NCI-H187 treated with DMSO at 0.1 percent for 48 hours (cell line): ENCODE measurements at places on chromosomes 5 and 9.
A peak's percentile ranks its signal among the peaks of the same experiment; 100 is the strongest.

DNA sequence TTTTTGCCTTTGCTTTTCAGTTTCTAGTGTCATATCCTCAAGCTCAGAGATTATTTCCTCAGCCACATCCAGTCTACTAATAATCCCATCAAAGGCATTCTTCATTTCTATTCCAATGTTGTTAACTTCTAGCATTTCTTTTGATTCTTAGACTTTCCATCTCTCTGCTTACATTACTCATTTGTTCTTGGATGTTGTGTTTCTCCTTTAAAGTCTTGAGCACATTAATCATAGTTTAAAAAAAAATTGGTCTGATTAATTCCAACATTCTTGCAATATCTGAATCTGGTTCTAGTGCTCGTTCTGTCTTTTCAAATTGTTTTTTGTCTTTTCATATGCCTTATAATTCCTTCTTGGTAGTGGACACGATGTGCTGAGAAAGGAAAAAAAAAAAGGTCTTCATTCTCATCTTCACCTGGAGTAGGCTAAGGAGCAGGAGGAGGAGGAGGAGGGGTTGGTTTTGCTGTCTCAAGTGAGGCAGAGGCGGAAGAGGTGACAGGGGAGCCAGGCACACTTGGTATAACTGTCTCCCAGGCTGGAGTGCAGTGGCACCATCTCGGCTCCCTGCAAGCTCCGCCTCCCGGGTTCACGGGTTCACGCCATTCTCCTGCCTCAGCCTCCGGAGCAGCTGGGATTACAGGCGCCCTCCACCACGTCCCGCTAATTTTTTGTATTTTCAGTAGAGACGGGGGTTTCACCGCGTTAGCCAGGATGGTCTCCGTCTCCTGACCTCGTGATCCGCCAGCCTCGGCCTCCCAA is 16.3 kb downstream of the PRXL2C start:
- no peak for DNase-seq

- no peak for DNase-seq
Observed at GRCh38 chr9:13109781-13110180, 169.7 kb downstream of the MPDZ start.

- no peak for DNase-seq
Observed at GRCh38 chr9:20561531-20561930, 60.8 kb downstream of the MLLT3 start.

GRCh38 chr5:96661855-96662724 is at the start of gene CAST:
Gene CAST, plus strand, starts transcription at chr5:96662376. Its CDS starts 47 bp downstream, at chr5:96662423.
- DNase-seq, result no peak

DNA sequence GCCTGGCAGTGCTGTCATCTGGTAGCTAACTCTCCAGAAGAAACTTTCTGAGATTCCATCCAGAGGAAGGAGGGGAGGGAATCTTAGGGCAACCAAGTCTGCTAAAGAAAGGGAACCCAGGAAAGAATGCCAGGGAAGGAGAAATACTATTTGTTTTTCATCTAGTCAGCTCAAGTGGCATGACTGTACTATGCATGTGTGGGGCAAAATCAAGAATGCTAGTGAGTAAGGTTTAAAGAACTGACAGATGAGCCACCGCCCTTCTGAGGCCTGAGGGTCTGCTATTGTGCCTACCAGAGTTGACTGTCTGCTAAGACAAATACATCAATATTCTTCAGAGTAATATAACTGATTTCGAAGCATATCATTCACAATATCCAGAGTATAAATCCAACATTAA is 204.2 kb downstream of the SLC12A2 start:
- DNase-seq, result no peak

DNA sequence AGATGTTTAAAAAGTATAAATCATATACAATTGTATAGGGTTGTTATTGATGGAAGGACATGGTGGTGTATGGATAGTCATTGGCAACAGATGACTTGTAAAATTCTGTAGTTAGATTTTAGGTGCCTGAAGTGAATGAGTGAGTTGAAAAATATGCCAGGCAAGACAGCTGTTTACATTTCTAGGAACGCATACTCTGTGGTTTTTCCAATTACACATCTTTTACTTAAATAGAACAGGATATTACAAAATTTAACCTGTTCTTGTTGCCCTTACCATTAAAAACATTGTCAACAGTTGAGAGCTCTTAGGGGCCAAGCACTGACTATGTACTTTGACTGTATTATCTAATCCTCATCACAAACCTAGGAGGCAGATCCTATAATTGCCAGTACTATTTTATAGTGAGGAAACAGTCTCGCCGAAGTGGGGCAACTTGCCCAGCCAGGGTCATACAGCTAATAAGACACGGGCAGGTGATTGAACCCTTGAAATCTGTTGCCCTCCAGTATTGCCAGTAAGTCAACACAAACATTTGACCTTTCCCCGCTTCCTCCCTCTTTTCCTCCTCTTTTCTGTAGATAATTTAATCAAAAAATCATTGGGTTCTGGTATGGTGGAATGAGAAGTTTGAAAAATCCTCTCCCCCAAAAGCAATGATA is 88.6 kb downstream of the MACROH2A1 start:
- no peak for DNase-seq

- DNase-seq, result no peak
Observed at GRCh38 chr5:171129308-171129707, 179.7 kb upstream of the TLX3 start.

- DNase-seq, result no peak
Observed at GRCh38 chr9:134301387-134302129, 24.7 kb upstream of the RXRA start.

DNA sequence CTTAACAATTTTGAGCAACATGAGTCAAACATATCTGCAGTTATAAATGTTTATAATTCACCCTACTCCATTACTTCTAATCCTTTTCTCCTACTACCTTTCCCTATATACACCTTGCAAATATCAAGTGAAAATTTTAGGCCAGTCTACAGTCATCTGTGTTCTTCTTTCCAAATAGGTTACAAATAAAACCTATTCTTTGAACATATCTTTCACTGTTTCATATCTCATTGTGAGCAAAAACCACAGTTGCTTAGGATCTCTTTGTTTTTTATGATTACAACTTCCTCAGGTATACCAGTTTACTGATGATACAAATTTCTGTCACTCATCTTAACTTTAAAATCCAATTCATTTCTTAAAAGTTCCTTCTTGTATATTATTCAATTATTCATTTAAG is 34.4 kb downstream of the RFX3 start:
- DNase-seq, result no peak

- peak; percentile 12 for DNase-seq
Observed at GRCh38 chr9:3708751-3709150, 182.9 kb upstream of the RFX3 start.

DNA sequence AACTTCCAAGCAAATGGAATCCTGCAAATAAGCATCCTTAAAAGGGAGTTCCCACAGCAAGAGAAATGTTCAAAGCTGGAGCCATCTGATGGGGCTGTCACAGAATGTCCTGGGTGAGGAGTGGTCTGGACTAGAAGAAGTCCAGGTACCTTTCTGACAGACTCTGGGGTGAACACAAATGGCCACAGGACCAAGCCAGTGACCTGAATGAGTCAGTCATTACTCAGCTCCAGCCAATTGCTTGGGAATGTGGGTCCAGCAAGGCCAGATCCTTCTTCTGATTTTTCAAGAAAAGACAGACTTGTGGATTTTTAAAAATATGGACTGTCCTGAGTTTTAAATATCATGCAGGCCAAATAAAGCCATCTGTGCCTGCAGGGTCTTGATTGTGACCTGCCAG is 30.1 kb downstream of the GALNT10 start:
- DNase-seq, result no peak

GRCh38 chr5:80780024-80780423 is 125.2 kb upstream of the DHFR start:
- no peak for DNase-seq

DNA sequence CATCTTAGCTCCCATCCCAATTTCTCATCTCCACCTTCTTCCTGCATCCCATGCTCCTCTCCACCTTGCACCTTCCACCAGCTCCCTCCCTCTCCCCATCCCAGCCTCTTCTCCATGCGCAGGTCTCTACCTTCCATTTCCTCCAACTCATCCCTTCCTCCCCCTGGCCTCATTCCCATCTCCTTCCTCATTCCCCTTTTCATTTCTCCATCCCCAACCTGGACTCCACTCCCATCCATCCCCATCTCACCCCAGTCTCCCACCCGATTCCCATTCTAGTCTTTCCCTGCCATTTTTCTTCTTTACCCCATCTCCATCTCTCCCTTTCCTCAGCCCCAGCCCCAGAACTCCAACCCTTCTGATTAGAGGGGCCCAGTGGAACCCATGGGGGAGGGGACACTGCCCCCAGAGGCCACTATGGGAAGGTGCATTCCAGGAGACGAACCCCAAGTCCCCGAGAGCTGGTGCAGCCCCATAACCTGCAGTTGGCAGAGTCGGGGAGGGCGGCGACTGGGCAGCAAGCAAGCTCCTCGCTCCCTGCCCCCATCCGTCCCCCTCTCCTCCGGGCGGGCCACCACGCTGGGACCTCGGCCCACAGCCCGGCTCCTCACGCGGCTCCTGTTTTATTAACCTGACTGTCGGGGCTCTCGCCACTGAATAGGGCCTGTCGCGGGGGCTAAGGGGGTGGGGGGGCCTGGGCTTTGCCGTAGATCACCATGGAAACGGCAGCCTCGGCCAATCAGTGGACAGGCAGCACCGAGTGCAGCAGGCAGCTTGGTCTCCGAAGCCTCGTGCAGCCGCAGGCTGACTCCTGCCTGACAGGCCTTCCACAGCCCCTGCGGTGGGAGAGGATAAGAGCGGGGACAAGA is 66.7 kb downstream of the PCDH1 start:
- DNase-seq, result no peak

- DNase-seq, result no peak
Observed at GRCh38 chr9:105308461-105309341, 64.2 kb downstream of the SLC44A1 start.

DNA sequence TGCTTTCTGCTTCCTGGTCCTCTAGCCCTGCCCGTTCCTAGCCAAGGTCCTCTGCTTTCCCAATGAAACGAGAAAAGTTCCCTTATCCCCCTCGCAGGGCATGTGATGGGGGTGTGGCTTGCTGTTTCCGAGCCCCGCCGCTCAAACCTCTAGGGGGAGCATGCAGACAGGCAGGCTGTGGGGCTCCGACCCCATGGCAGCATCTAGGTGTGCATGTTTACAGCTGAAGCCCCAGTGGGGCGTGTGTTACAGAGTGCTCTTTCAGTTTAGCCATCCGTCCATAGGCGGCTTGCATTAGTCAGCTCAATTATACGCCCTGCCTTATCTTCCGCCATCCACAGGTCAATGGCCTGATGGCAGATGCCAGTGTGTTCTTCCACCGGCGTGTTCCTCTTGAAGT is 48.3 kb upstream of the SPATA31E1 start:
- DNase-seq, result no peak

DNA sequence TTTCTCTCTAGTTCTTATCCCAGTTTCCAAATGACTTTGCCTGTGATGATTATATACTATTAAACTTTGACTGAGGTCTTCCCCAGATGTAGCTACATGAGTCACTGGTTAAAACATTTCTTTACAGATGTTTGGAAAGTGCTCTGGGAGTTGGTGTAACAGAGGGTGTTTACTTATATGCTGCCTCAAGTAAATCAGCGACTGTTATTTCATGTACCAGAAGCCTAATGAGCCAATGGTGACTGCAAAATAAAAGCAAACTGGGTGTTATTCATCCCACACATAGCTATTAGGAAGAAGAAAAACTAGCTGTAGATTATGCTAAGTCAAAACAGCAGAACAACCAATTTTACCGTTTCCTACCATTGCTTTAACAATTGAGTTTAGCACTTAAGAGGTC is 929.7 kb upstream of the SEMA6A start:
- DNase-seq, result no peak

GRCh38 chr9:106576232-106576760 is 286.7 kb upstream of the ZNF462 start:
- DNase-seq, result no peak

- no peak for DNase-seq
Observed at GRCh38 chr5:38607930-38608564, 51.6 kb upstream of the LIFR start.

DNA sequence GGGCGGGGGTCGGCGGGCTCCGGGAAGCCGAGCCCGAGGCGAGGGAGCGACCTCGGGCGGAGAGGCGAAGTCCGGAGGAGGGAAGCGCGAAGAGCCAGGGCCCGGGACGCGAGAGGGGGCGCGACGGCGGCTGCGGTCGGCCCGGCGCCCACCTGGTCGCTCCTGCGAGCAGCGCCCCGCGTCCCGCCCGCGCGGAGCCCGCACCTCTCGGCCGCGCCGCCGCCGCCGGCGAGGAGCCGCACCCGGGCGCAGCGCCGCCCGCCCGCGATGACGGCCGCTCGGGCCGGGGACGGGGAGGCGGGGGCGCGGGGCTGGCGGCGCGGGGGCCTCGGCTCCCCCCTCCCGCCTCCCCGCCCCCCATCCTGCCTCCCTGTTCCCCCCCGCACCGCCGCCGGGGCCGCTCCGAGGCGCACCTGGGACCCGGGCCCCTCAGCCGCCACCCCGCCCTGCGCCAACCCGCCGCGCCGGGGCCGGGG is 2.6 kb downstream of the NR5A1 start:
- DNase-seq, result no peak

GRCh38 chr9:82558346-82558745 is 504.6 kb downstream of the RASEF start:
- no peak for DNase-seq

GRCh38 chr5:5344051-5344571 is 78.4 kb upstream of the ICE1 start:
- no peak for DNase-seq

- no peak for DNase-seq
Observed at GRCh38 chr9:135275163-135275562, 187.7 kb downstream of the OLFM1 start.

DNA sequence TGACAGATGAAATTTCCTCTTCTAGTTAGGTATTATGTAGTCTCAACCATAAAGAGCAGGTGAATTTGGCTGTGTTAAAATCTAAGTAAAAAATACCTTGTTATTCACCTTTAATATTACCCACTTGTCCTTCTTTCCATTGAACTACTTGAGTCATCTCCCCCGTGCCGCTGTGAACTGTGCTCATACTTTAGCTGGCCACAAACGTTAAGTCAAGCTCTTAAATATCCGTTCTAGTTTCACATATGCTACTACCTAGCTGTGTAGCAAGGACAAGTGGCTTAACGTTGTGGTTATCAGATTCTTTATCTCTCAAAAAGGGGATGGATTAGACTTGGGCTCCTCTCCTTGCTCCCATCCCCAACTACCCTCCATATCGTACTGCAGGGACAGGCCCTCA is 110.4 kb downstream of the EFNA5 start:
- DNase-seq, result no peak

- DNase-seq, result no peak
Observed at GRCh38 chr5:122151640-122152039, 22.3 kb downstream of the ZNF474 start.

DNA sequence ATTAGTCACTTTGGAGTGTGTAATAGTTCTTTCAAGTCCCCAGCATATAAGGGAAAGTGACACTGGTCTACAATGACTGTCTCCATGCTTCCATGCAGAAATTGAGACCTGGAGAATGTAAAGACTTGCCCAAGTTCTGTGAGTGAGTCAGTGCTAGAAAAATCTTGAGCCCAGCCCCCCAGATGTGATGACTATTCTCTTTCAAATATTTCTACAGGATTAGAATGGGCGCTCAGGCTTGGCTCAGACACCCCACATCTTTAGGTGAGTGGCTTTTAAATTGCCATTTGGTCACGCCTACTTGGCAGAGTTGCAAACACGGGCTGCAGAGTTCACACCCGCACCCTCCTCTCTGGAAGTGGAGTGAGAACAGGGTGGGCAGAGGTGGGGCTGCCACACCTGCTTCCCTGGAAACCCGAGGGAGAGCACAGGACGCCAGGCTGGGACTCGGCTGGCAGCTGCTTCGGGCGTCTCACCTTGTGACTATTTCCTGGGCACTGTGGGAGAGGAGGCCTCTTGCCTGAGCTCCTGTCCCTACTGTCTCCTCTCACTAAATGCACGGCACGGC is 37.6 kb downstream of the ROPN1L start:
- peak; percentile 39 for DNase-seq
